Activated CD4-positive, alpha-beta T cell treated with anti-CD3 and anti-CD28 coated beads for 36 hours (primary cell): ENCODE measurements at places on chromosomes 2 and 18. TPM values are rescaled to one million over a fixed set of nuclear protein-coding genes. Genes with fewer than 3 reads are reported as not detected.

GRCh38 chr2:230671117-230671516 is 41.5 kb upstream of the CAB39 start:
- no peak for DNase-seq

DNA sequence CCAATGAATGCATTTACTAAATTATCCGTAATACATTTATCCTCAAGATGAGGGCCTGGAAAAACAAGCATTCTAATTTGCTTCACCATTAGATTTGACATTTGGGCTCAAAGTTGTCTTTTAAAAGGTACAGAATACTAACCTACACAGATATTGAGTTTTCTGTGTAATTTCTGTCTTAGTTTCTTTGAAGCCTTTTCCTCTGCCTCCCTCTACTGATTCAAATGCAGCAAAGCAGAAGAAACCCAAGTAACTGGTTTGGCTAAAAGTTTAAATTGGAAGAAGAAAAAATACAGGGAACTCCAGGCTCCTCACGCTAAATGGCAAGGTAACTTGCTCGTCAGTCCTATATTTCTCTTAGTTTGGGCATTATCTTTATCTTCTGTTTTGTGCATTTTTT is 53.3 kb upstream of the SLC5A7 start:
- no peak for DNase-seq

- no peak for DNase-seq
Observed at GRCh38 chr2:56681659-56682396, 498.0 kb downstream of the CCDC85A start.

GRCh38 chr2:43327119-43327518 is 100.7 kb upstream of the ZFP36L2 start:
- no peak for DNase-seq

- DNase-seq, result no peak
Observed at GRCh38 chr18:44943311-44943881, 262.7 kb downstream of the SETBP1 start.

DNA sequence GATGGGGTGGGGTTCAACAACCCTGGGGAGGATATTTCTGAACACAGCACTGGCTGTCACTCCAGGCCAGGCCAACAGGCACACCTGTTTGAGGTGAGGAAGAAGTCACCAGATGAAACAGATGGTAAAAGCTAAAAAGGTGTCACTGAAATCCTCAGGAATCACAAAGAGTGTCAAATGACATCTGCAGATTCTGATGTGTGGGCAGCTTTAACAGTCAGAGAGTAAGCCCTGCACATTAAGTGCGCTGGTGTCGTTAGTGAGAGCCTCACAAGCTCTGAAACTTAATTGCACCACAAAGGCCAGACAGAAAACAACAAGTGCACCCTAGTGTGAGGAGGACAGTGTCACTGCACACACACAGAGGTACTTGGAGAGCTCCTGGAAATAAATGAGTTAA is 13.6 kb downstream of the FLACC1 start:
- no peak for DNase-seq

DNA sequence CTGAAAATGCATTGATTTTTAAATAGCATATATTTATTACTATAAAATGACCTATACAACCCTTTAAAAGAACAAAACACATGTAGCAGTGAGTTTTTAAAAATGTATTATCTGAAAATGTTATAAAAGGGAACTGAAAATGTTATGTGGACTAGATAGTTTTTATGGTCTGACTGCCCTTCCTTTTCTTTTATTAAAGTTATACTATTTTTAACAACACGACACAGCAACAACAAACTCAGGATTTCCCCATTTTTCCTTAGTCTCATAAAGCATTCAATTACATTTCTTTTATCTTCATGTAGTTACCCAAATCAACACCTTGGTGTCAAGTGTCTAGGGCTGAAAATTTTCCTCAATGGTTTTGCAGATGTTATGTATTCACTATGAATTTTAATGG is 132.8 kb upstream of the TMEFF2 start:
- DNase-seq, result no peak

- DNase-seq, result no peak
Observed at GRCh38 chr2:150644298-150645067, 157.0 kb upstream of the RND3 start.

GRCh38 chr18:59876310-59876626 is 23.5 kb upstream of the PMAIP1 start:
- no peak for DNase-seq

DNA sequence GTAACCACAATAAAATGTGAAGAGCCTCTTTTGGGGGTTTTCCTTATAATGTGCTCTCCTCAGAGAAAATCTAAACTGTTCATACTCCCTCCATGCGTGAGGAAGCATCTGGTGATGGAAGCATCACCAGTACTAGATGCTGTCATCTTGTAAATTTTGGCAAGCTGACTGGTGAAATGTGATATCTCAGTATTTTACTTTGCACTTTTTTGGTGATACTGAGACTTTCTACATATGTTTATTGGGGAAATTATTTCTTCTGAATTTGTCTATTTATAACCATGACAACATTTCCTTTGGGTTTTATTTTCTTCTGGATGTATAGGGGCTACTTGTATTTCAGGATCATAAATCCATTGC is 95.9 kb upstream of the DLGAP1 start:
- DNase-seq, result no peak

DUSP2 gene
- 407 TPM for total RNA-seq

RFTN2 gene
- not detected for total RNA-seq

HOXD8 gene
- not detected for total RNA-seq
